ENCODE measurements at places on chromosomes 5 and 9.

- no peaks in the 10 kb centered on the region for H3K36me3 ChIP-seq
- H3K27me3 ChIP-seq = peaks cover 2% of the 10 kb centered on the region
- H3K4me3 ChIP-seq = no peak overlapping the region
- no peak overlapping the region for H3K27ac ChIP-seq
These were observed 64.3 kb upstream of the GGTA1 start for GRCh38 chr9:121563881-121564460.

DNA sequence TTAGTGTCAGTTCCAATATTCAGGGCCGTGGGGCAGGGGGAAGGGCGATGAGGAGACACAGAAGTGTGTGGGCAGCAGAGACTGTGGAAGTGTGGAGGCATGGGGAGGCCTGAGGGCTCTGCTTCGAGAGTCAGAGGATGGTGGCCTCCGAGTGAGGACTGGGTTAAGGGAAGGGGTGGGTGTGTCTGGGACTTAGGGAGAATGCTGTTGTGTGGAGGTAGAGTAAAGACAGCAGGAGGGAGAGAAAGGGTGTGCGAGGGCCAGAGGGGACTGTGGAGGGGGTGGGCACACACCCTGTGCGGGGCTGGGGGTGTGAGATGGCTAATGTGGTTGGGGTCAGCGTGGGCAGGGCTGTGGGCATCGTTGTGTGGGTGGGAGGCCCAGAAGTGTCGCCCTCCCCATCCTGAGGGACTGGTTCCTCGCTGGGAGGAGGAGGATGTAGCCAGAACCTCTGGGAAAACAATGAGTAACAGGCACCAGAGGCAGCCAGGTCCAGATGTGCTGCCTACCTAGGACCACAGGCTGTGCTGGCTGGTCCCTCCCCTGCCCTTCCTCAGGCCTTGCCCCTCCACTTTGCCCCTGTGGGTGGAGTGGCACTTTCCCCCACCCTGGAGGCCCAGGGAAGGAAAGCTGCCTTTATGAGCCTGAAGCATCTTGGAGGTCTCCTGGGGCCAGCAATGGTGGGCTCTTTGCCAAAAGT, 4.2 kb downstream of the USP20 start:
- H3K4me3 ChIP-seq = no peak overlapping the region
- no peak for DNase-seq
- H3K27ac ChIP-seq = no peak overlapping the region
- H3K36me3 ChIP-seq = no peaks in the 10 kb centered on the region
- H3K27me3 ChIP-seq = no peaks in the 10 kb centered on the region
- peaks cover 30% of the 10 kb centered on the region for H3K4me1 ChIP-seq

GRCh38 chr9:84397822-84398221, 57.3 kb upstream of the SLC28A3 start:
- H3K27ac ChIP-seq = no peak overlapping the region
- no peak for DNase-seq
- H3K4me1 ChIP-seq = no peaks in the 10 kb centered on the region
- no peaks in the 10 kb centered on the region for H3K36me3 ChIP-seq
- no peak overlapping the region for H3K4me3 ChIP-seq

DNA sequence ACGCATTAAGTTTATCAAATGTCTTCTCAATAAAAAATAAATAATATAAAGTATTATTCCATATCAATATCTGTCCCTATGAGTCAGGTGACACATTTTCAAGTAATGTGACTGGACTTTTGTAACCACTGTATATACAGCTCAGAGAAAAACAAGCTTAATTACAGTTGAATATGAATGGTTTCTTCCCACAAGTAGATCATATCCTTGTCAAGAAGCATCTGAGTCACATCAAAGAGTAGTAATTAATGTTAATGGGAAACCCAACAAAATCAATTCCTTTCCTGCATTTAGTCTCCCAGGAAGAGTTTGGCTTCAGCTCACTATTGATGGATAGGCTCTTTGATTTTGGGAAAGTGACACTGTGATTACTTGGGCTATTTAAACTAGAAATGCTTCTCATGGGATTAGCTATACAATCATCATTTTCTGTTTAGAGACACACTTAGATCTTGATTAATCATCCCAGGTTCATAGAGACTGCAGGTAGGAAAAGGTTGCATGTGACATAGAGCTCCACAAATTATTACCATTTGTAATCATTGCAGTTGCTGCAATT, 292.9 kb downstream of the GABRG2 start:
- no peak overlapping the region for H3K27ac ChIP-seq
- H3K36me3 ChIP-seq = no peaks in the 10 kb centered on the region
- H3K4me3 ChIP-seq = no peak overlapping the region
- H3K27me3 ChIP-seq = no peaks in the 10 kb centered on the region

GRCh38 chr5:166382031-166382430, 1909.4 kb upstream of the WWC1 start:
- no peak overlapping the region for H3K27ac ChIP-seq
- no peak overlapping the region for H3K4me3 ChIP-seq
- no peaks in the 10 kb centered on the region for H3K27me3 ChIP-seq
- H3K36me3 ChIP-seq = peaks cover 5% of the 10 kb centered on the region
- DNase-seq = no peak

DNA sequence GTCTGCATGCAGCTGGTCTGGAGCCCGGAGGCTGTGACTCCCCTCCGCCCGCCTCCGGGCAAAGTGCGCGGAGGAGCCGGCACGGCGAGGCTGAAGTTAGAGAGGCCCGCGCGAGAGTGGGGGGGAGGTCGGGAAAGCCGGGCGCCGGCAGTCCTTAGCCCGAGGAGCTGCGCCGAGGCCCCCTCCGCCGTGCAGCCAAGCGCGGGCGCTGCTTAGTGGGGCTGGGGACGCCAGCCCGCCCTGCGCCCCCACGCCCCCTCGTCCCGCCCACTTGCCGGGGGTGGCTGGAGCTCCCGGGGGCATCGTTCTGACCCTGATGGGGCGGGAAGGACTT, 403 bp downstream of the NINJ1 start:
- H3K4me1 ChIP-seq = peaks cover 20% of the 10 kb centered on the region
- H3K36me3 ChIP-seq = no peaks in the 10 kb centered on the region
- H3K27me3 ChIP-seq = no peaks in the 10 kb centered on the region
- peak; percentile 51 for DNase-seq

DNA sequence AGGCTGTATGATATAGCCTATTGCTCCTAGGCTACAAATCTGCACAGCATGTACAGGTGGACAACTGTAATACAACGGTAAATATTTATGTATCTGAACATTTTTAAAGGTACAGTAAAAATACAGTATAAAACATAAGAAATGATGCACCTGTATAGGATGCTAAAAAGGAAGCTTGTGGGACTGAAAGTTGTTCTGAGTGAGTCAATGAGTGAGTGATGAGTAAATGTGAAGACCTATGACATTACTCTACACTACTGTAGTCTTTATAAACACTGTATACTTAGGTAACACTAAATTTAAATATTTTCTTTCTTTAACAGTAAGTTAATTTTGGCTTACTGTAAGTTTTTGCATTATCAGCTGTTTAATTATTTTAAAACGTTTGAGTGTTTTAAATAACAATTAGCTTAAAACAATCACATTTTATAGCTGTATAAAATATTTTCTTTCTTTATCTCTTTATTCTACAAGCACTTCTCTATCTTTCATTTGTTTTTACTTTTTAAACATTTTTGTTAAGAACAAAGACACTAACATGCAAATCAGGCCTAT, 28.1 kb downstream of the CDH18 start:
- no peaks in the 10 kb centered on the region for H3K27me3 ChIP-seq
- no peak overlapping the region for H3K4me3 ChIP-seq
- H3K36me3 ChIP-seq = no peaks in the 10 kb centered on the region
- H3K4me1 ChIP-seq = no peaks in the 10 kb centered on the region
- H3K27ac ChIP-seq = no peak overlapping the region

GRCh38 chr9:87701931-87702421, 23.9 kb upstream of the CTSL start:
- no peaks in the 10 kb centered on the region for H3K27me3 ChIP-seq
- H3K27ac ChIP-seq = no peak overlapping the region
- no peak for DNase-seq
- H3K36me3 ChIP-seq = peaks cover 6% of the 10 kb centered on the region
- peaks cover 5% of the 10 kb centered on the region for H3K4me1 ChIP-seq
- H3K4me3 ChIP-seq = no peak overlapping the region

- H3K36me3 ChIP-seq = peaks cover 2% of the 10 kb centered on the region
- H3K4me1 ChIP-seq = peaks cover 48% of the 10 kb centered on the region
- H3K27ac ChIP-seq = no peak overlapping the region
- H3K4me3 ChIP-seq = no peak overlapping the region
These were observed 30.7 kb downstream of the SEMA4D start for GRCh38 chr9:89467278-89467625.

- H3K27ac ChIP-seq = peak overlapping the region; percentile 19
- H3K4me3 ChIP-seq = no peak overlapping the region
- peaks cover 4% of the 10 kb centered on the region for H3K4me1 ChIP-seq
- no peak for DNase-seq
- H3K27me3 ChIP-seq = no peaks in the 10 kb centered on the region
- H3K36me3 ChIP-seq = peaks cover 2% of the 10 kb centered on the region
These were observed 592.1 kb downstream of the TLE1 start for GRCh38 chr9:81097131-81097847.

Measured in neural crest cell (in vitro differentiated cells).